ENCODE measurements at places on chromosomes 11 and 22.

- no peak for DNase-seq
Measured at GRCh38 chr11:35914816-35915215, 29.0 kb upstream of the LDLRAD3 start.

- DNase-seq = no peak
Measured at GRCh38 chr11:119783466-119784400, 54.7 kb upstream of the NECTIN1 start.

- DNase-seq = no peak
Measured at GRCh38 chr11:96400697-96401096, 10.9 kb downstream of the JRKL start.

- DNase-seq = no peak
Measured at GRCh38 chr11:2846056-2846455, 39.5 kb downstream of the CDKN1C start.

GRCh38 chr22:39207141-39208012 is 37.4 kb downstream of the PDGFB start:
- DNase-seq = no peak

GRCh38 chr11:9263840-9264315 is 1.3 kb downstream of the DENND5A start:
- no peak for DNase-seq

DNA sequence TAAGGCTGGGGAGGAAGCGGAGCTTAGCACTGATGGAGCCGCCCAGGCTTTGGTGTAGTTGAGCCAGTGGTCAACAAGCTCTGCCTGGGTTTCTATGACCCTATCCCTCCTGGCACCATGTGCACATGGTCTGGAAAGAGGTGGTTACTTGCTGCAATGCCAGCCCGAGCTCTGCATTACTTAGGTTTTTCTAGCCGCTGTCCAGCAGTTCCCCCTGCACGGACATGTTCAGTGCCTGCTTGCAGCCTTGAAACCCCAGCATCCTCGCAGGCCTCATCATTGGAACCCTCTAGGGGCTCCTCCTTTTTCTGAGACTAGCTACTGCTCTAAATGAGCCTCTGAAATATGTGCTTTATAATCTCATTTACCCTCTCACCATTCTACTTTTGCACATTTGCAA is 16.6 kb downstream of the CNTF start:
- DNase-seq = no peak

DNA sequence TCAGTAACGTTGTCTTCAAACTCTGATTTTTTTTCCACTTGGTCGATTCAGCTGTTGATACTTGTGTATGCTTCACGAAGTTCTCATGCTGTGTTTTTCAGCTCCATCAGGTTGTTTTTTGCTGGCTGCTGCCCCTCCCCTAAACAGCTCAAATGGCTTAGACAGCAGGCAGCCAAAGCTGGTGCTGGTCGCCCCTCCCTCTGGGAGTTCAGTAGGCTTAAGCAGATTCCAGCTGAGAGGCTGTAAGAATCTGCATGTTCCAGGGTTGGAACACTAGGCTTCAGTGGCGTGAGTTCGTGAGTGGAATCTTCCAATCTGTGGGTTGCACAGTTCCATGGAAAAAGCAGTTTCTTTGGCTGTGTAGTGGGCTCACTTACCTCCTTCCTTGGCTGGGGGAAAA is 10.3 kb upstream of the FIBIN start:
- no peak for DNase-seq

DNA sequence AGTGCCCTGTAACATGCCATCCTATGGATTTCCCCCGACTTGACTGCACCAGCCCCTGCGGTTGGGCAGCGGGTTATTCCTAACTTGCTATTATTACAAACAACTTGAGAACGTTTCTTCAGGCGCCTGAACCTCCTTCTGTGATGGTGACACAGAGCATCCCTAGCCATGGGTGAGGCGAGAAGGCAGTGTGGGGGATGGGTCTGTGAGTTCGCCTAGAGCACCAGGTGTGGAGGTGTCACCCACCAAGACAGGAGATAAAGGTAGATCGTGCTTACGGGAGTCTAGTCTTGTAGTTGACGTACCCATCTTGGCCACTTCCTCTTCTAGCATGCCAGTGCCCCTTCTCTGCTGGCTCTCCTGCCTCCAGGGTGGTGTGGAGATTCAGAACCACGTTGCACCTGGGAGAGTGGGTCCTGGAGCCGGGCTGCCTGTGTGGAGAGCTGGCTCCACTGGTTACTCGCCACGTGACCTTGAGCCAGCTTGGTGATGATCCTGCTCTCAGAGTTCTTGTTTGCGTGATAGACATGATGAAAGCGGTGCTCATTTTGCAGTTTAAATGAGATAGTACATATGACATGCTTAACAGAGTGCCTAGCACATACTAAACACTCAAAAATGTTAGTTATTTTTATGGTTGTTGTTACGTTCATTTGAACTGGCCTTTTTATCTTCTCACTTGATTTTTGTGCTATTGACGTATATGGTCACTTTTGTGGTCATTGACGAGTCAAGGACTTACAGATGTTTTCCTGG is 37.8 kb downstream of the TBC1D22A start:
- DNase-seq = no peak

GRCh38 chr22:32590556-32590955 is 115.9 kb downstream of the FBXO7 start:
- no peak for DNase-seq

DNA sequence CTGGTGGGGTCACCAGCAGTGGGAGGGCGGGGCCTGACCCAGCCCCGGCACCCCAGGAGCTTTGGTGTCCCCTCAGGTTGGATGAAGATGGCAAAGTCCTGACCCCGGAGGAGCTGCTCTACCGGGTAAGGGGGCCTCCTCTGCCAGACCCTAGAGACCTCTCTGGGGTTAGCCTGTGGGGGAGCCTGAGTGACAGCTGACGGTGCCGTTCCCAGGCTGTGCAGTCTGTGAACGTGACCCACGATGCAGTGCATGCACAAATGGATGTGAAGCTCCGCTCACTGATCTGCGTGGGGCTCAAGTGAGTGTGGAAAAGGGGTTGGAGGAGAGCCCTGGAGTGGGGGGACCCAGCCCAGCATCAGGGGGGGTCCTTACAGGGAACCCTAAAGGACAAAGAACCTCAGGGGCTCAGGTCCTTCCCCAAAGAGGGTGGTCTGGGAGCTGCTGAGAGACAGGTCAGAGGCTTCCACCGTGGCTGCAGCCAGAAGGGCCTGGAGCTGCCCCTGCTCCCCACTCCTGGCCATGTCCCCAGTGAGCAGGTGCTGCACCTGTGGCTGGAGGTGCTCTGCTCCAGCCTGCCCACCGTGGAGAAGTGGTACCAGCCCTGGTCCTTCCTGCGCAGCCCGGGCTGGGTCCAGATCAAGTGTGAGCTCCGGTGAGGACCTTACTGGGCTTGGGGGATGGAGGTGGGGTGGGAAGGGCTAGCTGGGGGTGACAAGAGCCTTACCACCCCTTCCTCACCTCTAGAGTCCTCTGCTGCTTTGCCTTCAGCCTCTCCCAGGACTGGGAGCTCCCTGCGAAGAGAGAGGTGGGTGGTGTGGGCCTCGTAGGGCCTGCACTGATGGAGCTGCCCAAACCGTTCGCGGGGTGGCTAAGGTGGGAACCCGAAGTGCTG is 38.6 kb downstream of the SGSM3 start:
- no peak for DNase-seq

- no peak for DNase-seq
Measured at GRCh38 chr11:65863889-65864705, 3.9 kb downstream of the MUS81 start.

- DNase-seq = no peak
Measured at GRCh38 chr11:114799476-114799875, 121.1 kb downstream of the NXPE2 start.

DNA sequence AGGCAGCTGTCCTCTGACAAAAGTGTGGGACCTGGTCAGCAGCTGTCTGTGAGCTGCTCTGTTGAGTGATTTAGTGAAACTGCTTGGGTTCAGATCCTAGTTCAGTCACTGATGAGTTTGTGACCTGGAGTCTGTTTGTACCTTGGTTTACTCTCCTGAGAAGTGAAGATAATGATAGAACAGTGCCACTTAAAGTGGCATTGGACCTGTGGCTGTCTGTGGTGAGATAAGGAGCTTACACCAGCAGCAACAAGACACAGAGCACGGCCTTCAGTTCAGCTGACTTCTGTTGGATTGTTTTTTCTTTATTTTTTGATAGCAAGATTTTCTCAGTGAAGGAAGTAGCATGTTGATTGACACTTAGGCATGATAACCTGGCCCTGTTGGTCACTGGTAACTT is 46.2 kb upstream of the CTTN start:
- DNase-seq = no peak

DNA sequence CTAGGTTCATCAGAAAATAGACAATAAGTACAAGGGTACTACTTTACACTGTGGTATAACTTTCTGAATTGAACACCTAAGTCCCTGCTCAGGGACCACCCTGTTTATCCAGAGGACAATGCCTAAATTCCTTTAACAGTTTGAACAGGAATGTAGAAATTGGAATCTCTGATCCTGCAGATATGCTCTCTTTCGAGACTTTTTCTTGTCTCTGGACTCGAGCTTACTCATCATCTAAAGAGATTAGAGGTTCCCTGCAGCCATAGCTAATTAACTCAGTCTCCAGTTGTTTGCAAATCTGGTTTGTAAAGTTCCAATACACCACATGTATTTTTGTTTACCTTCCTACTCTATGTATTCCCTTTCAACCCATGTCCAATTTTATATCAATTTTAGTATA is 1.0 kb downstream of the HOATZ start:
- no peak for DNase-seq

GRCh38 chr11:111947143-111947542 is 10.0 kb downstream of the DIXDC1 start:
- no peak for DNase-seq

DNA sequence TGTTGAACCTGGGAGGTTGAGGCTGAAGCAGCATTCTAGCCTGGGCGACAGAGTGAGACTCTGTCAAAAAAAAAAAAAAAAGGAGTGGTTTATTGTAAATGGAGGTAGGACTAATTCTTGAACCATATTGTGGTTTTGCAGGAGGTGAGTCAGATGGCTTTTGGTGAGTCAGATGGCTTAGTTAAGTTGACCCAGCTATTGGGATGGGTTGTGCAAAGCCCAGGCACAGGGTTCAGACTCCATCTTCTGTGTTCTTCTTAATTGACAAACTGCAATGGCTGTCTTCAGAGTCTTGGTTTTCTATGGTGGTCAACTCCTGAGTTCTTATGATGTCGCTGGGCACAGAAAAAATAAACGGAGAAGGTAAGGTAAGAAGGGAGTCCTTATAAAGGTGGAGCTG is 182.7 kb downstream of the ADAMTS15 start:
- no peak for DNase-seq

- DNase-seq = no peak
Measured at GRCh38 chr11:67628710-67629385, 889 bp downstream of the NUDT8 start.
